ENCODE measurements at places on chromosomes 5 and 9.

- no peak for DNase-seq
These were observed 2.2 kb upstream of the SLIT3 start for GRCh38 chr5:169303119-169303515.

GRCh38 chr5:163914910-163915309 lies 409.5 kb downstream of the MAT2B start:
- DNase-seq: no peak

DNA sequence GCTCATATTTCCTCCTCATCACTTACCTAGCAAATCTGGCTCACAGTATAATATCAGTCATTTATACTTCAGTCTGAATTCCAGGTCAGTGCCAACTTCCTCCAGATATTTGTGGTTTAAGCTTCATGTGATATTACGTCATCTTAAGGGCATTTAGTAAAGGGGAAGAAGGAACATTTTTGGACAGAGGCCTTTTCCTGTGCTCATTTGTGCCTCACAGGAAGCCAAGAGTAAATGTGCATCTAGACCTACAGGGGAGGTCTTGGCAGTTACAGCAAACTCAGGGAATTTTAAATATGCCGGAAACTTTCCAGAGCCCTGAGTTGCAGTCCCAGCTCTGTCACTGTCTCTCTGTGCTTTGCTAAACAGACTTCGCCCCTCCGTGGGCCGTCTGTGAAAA lies 12.3 kb upstream of the KCNIP1 start:
- DNase-seq: no peak

GRCh38 chr5:181173420-181174342 lies 26.3 kb downstream of the OR2V2 start:
- DNase-seq: peak; percentile 20

DNA sequence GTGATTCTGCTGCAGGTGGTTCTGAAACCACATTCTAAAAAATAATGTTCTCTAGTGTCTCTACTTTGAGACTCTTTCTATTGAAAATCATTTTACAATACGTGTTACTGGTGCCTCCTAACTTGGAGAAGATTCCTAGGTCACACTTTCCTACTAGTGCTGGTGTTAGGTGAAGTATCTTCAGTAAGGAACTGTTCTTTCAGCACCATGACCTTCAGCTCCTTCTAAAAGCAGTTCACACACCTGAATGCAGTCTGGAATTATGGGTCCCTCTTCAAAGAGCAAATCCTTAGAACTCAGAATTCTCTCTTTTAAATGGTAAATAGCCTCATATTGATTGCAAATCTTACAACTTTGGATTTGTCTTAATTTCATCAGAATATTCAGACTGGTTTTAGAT lies 10.6 kb upstream of the DPYSL3 start:
- DNase-seq: no peak

DNA sequence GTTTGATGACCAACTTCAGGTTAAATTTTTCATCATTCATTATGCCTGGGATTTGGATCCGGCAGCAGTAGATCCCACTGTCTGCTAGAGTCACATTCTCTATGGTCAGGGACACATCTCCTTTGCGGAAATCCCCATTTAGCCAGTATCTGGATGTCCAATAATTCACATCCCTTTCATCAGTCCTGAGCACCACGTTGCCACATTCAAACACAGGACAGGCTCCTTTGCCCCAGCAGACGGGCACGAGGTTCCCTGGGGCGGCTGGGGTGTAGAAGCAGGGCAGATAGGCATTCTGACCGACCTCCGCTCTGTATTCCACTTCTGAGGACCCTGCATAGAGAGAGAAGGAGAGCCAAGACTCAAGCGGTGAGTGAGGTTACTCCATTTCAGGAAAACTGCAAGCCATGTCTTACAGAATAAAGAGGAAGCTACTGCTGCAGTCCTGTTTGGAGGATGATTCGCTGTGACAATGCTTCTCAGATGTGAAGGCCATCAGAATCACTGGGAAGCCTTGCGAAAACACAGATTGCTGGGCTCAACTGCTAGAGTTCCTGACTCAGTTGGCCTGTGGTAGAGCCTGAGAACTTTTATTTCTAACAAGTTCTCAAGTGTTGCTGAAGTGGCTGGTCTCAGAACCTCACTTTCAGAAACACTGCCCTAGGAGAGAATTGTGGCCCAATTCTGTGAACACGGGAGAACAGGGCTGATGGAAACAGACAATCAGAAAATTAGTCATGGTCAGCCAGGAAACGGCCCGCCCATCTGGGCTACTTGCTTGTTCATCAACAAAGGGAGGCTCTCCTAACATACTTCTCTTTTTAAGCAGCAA lies 2.0 kb downstream of the HAVCR2 start:
- no peak for DNase-seq

DNA sequence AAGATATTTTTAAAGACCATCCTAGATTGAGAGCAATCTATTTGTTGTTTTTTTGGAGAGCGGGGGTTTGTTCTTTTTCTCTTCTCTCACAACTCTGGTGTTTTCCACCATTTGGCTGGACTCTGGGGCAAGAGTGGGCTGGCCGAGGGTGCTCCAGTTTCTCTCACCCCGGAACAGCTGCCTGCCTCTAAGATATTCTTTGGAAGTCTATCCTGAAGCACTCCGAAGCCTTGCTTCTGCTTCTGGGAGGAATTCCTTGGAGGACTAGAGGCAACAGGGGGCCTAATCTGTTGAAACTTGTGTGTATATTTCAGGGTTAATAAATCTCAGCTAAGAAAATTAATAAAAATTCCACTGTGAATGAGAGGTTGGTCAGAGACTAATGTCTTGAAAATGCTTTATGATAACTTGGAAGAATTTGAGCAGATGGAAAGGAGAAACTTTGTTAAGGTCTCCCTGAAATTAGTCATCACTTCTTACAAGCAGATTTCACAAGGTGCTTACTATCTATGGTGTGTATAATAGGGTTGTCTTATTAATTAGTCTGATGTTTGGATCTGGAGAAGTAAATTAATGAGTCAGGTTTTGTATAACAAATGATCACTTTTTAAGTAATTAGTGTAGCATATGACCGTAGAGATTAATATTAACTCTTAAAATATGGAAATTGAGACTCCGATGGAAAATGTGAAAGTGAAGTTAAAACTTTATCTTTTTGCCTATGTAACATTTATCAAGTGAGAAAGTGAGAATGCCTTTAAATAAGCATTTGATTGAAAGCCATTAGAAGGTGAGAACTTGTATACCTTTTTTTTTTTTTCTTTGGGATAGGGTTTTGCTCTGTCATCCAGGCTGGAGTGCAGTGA lies 4.0 kb downstream of the MAN2A1 start:
- DNase-seq: no peak

- no peak for DNase-seq
These were observed 7.1 kb downstream of the SPACA9 start for GRCh38 chr9:132885720-132886333.

- no peak for DNase-seq
These were observed 10.3 kb upstream of the C9orf40 start for GRCh38 chr9:74963056-74963455.

DNA sequence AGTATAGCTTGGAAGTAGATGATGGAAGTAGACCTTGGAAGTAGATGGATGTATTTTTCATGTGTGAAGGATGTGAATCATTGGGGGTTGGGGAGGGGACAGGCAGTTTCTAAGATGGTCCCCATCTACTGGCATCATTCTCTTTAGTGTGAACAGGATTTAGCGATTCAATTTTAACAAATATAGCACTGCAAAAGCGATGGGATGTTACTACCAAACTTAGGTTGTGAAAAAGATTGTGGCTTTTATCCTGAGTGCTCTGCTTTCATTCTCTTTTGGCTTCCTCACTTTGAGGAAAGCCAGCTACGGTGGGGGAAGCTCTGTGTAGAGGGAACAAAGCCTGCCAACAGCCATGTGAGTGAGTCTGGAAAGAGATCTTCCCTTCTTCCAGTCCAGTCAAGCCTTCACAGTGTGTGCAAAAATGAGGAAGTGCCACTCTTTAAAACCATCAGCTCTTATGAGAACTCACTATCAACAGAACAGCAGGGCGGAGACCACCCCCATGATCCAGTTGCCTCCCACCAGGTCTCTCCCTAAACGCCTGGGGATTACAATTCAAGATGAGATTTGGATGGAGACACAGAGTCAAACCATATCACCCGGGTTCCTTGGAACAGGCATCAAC lies 441.4 kb downstream of the SH3GL2 start:
- no peak for DNase-seq

DNA sequence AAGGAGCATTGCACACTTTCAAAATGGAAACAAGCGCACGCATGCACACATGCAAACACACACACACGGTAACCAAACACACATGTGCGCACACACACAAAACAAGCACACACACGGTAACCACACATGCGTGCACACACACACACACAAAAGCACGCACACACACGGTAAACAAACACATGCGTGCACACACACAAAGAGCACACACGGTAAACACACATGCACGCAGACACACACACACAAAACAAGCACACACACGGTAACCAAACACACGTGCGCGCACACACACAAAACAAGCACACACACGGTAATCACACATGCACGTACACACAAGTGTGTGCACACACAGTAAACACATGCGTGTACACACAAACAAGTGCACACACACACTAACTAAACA lies 19.3 kb upstream of the SLC6A3 start:
- DNase-seq: no peak

GRCh38 chr9:137108608-137109249 lies 5.8 kb downstream of the DPP7 start:
- DNase-seq: no peak

DNA sequence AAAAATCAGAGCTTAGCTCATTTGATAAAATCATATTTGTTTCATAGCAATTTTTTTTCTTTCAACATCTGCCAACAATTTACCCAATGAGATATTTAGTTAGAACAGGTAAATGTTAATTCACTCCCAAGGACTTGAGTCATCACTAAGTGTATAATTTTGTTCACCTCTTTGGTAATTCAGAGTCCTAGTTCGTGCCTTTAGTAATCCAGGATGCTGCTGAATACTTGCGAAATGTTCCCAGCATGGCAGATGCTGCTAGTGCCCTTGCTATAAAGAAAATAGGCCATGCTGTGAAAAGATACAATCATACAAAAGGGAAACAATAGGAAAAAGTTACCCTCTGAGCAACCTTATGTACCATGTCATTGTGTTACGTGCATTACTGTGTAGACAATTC lies 210.5 kb downstream of the CSNK1G3 start:
- DNase-seq: no peak

DNA sequence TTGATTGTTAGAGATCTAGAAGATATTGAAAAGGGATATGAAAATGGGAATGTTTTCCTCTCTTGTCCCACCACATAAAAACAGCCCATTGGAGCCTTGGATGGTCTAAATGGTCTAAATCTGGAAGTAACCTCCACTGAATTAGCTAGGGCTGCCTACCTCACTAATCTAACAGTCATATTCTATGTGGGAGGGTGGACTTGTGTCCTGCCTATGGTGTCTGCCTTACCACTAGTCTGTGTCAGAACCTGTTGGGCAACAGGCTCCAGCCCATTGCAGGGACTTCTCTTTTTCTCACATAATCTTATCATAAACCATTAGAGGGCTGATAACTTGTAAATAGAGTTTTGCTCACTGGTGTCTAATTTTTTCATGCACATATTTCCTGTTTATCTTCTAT lies 548.8 kb upstream of the CDH18 start:
- DNase-seq: no peak

GRCh38 chr9:96289392-96289791 lies 12.6 kb downstream of the HSD17B3 start:
- DNase-seq: no peak

- DNase-seq: no peak
These were observed 38.0 kb upstream of the MROH2B start for GRCh38 chr5:41109186-41109585.

DNA sequence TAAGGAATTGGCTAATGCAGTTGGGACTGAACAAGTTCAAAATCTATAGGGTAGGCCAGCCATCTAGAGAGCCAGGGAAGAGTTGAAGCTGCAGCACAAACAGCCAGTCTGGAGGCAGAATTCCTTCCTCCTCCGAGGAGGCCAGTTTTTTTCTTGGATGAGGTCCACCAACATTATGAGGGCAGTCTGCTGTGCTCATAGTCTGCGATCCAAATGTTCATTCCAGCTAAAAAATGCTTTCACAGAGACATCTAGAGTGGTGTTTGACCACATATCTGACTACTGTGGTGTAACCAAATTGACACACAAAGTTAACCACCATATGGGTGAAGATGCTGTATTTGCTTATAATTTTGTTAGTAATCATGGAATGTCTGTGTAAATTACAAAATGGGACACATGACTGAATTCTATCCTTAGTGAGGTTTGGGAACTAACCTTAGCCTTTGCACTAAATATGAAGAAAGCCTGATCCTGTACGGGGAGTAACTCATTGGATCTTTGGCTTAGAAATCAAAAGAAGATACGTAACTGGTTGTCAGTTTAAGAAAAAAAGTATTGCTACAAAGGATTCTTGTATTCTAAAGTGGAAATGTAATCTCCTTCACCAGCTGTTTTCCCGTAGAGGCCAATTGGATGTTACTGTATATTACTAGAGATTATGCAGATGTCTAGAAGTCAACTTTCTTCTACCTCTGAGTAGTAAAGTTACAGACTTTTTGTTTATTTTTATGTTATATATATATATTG lies 70.6 kb downstream of the SPIN1 start:
- DNase-seq: no peak

- DNase-seq: no peak
These were observed 39.5 kb downstream of the MEGF10 start for GRCh38 chr5:127330116-127330515.

DNA sequence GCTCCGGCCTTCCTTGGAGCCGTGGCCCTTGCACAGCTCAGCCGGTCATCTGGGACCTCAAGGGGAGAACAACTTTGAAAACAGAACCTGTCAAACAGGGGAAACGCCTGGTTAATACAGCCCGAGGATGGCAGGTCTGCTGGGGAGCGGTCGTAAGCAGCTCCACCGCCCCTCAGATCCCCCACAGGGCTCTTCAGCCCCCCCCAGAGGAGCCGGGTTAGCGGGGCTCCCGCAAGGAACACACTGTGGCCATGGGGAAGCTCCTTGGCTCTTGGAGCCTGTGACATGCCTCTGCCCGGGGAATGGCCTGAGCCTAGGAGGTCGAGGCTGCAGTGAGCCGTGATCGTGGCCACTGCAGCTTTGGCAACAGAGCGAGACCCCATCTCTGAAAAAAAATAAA lies 6.8 kb downstream of the TMEM250 start:
- no peak for DNase-seq

- DNase-seq: no peak
These were observed 21.6 kb downstream of the BHMT start for GRCh38 chr5:79133121-79133656.

- no peak for DNase-seq
These were observed 42.3 kb downstream of the SH3RF2 start for GRCh38 chr5:145978708-145979107.

Measured in activated CD8-positive, alpha-beta memory T cell treated with anti-CD3 and anti-CD28 coated beads for 4 hours (primary cell).